Thyroid gland (tissue), 4 donors: ENCODE measurements at places on chromosomes 3 and 15. TPM values are rescaled to one million over a fixed set of nuclear protein-coding genes. Genes with fewer than 3 reads are reported as not detected.
A peak's percentile ranks its signal among the peaks of the same experiment; 100 is the strongest.

DNA sequence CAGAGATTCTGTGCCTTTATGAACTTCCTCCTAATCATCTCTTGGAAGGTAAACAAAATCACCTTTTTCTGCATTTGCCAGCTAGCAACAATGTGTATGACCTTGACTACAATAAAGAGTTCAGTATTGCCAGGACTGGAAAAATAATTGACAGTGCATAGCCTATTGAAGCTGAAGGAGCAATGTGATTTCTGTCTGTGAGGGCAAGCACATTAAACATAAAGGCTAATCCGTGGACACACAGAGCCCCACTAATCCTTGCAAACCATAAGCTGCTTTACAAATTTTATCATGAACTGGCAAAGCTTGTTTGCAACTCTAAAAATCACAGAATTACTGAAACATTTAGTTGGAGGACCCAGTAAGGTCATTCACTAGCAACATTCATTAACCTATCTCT, 563.8 kb downstream of the PYDC2 start:
- H3K27ac ChIP-seq, result no peak overlapping the region
- no peak for DNase-seq
- H3K4me1 ChIP-seq, result no peaks in the 10 kb centered on the region
- no peak overlapping the region for H3K4me3 ChIP-seq
- no peaks in the 10 kb centered on the region for H3K36me3 ChIP-seq

DNA sequence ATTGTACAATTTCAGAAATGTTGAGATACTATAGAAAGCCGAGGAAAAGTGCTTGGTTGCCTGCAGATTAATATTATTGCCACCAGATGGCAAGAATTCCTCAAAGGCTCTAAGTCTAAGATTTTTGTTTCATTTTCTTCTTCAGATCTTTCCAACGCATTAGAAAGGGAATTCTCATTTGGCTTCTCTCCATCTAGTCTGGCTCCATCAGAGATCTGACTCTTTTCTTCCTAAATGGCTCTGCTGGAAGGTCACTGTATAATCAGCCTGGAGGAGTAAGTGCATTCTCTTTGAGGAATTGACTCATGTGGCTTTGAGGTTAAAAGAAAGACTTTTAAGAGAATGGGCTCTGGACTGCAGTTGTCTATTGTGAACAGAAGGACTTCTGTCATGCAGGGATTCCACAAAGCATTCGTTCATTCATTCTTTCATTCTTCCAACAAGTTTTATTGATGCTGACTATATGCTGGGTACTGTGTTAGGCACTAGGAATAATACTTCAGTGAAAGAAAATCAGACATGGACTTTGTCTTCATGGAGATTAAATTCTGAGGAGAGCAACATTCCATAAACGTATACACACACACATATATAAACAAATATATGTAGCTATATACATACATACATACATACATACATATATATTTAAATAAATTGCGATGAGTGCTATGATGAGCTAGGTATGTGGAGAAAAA, 55.3 kb downstream of the SLC28A2 start:
- peak overlapping the region; percentile 47 for H3K27ac ChIP-seq
- no peaks in the 10 kb centered on the region for H3K36me3 ChIP-seq
- peaks cover 10% of the 10 kb centered on the region for H3K4me1 ChIP-seq
- H3K4me3 ChIP-seq, result no peak overlapping the region

MLF1 gene
- 11.2 TPM for total RNA-seq

GOLGB1 gene
- total RNA-seq, result 77.8 TPM

ST3GAL6 gene
- 12.0 TPM for total RNA-seq

PTPN23 gene
- 36.4 TPM for total RNA-seq

DNA sequence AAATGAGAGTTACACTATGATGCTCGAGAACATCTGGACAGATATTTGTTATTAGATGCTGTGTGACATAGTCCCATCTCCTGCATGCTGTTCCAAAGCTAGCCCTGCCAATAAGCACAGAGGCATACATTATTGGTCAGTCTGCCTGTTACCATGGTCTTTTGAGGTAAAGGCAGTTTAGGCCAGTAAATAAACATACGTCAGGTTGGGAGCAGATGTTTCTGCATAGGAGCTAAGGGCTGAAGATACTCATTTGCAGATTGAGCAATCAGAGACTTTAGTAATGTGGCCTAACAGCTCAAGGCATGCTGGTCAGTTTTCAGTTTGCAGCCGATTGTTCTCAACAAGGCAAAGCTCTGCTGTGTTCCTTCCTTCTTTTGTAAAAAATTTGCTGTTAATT, 192.9 kb downstream of the ADAMTSL3 start:
- H3K27me3 ChIP-seq, result no peaks in the 10 kb centered on the region
- DNase-seq, result no peak
- H3K4me1 ChIP-seq, result no peaks in the 10 kb centered on the region
- no peaks in the 10 kb centered on the region for H3K36me3 ChIP-seq

DNA sequence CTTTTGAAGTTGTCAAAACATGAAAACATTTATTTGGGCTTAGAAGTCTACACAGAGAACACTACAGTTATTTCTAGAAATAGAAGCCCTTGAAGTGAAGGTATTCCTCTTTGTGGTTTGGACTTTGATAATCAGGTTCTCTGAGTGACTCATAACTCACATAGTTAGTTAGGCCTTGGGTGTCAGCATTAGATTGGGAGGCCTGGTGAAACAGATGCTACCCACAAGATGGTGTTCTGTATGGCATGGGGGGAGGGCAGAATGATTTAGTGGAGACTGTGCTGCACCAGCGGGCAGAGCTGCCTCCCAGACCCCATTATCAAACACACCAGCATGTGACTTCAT, 108.9 kb upstream of the ETV5 start:
- DNase-seq, result no peak
- no peak overlapping the region for H3K4me3 ChIP-seq
- H3K27ac ChIP-seq, result no peak overlapping the region
- H3K27me3 ChIP-seq, result no peaks in the 10 kb centered on the region

GRCh38 chr15:101600035-101600434, 52.1 kb downstream of the TM2D3 start:
- H3K4me1 ChIP-seq, result no peaks in the 10 kb centered on the region
- no peaks in the 10 kb centered on the region for H3K27me3 ChIP-seq
- H3K36me3 ChIP-seq, result no peaks in the 10 kb centered on the region
- H3K27ac ChIP-seq, result no peak overlapping the region

DNA sequence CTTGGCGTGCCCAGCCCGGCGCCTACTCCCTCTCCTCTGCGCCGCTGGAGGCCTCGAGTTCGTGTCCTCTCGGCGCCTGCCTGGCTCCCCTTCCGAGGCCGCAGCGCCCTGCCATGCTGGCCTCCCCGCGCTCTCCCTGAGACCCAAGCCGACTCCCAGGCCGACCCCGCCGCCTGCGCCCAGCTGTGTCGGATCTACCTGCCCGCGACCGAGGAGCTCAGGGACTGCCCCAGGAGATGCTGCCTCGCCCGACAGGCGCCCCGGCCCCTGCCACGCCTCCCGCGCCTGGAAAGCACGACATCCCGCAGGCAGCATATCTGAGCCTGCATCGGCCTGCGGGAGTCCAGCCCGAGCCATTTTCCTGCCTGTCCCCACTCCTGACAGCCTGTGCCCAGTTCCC, 16.1 kb downstream of the PAQR9 start:
- H3K4me1 ChIP-seq, result no peaks in the 10 kb centered on the region
- no peak overlapping the region for H3K27ac ChIP-seq

SI gene
- total RNA-seq, result not detected

PLA2G4E gene
- total RNA-seq, result not detected

DNA sequence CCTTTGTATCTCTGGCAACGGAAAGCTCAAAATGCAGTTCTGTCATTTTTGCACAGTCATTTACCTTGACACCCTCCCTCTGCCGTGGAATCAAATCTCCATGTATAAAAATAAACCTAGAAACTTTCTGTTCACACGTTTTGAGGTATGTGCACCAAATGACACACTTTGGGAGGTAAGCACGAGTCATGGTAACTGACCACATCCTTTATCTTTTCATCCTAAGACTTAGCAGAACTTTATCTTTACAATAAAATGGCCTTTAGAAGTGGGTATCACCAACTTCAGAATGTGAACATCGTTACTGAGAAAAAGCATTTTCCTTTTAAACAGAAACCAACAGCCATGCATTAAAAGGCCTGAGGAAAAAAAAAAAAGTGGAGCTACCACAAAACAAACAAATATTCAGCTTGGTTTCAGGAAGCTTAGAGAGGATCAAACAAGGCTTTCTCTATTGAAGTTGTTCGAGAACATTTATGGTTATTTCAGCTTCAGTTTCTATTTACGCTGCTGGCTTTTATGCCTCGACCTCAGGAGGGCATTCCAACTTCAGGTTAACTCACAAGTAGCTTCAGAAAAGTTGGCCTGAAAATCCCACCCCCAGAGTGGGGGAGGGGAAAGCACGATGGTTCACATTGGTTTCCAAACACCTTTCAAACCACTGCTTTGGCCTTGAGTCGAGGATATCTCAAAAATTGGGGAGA, 171.1 kb upstream of the ICE2 start:
- peaks cover 19% of the 10 kb centered on the region for H3K4me1 ChIP-seq
- H3K27me3 ChIP-seq, result no peaks in the 10 kb centered on the region
- H3K4me3 ChIP-seq, result no peak overlapping the region
- DNase-seq, result no peak

CCDC33 gene
- not detected for total RNA-seq

GRCh38 chr15:94174399-94174802, 57.0 kb upstream of the MCTP2 start:
- no peaks in the 10 kb centered on the region for H3K4me1 ChIP-seq
- no peaks in the 10 kb centered on the region for H3K27me3 ChIP-seq
- no peaks in the 10 kb centered on the region for H3K36me3 ChIP-seq

GRCh38 chr15:76147906-76148570, 88.3 kb downstream of the TMEM266 start:
- H3K36me3 ChIP-seq, result no peaks in the 10 kb centered on the region
- H3K4me3 ChIP-seq, result no peak overlapping the region
- H3K27me3 ChIP-seq, result no peaks in the 10 kb centered on the region
- no peaks in the 10 kb centered on the region for H3K4me1 ChIP-seq
- DNase-seq, result peak; percentile 51

DNA sequence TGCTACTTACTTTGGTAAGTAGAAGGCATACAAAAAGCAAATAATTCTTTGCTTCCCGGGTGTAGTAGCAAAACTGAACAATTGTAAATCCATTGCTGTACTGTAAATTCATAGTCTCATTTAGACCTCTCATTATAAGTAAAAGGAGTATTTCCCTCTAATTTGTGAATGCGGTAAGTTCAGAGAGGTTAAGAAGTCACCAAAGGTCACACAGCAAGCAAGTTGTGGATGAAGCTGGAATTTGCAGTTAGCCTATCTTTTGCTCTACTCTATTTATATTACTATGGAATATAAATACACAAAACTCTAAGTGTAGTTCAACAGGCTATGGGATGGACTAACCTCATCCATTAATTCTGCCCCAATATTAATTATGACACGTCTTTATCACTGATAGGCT, 508.3 kb downstream of the MCTP2 start:
- no peaks in the 10 kb centered on the region for H3K36me3 ChIP-seq
- H3K4me1 ChIP-seq, result no peaks in the 10 kb centered on the region
- H3K4me3 ChIP-seq, result no peak overlapping the region
- DNase-seq, result no peak
- H3K27ac ChIP-seq, result no peak overlapping the region

DNA sequence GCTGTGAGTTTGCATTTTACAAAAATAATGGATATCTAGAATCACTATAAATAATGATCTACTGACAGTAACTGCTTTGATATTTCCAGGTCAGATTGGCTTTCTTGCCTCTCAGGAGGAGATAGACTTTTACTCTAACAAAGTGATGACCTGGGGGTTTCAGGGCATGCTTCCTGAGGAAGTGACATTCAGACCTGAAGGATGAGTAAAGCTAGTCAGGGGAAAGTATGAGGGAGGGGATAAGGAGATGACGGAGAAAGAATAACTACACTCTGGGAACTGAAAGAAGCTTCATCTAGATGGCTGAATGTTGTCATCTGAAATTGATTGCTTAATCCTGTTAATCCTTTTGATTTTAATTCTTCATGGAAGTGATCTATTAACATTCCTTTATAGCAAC, 32.2 kb downstream of the ARMC8 start:
- no peak for DNase-seq
- H3K4me3 ChIP-seq, result no peak overlapping the region
- no peaks in the 10 kb centered on the region for H3K27me3 ChIP-seq
- peaks cover 17% of the 10 kb centered on the region for H3K36me3 ChIP-seq
- peaks cover 4% of the 10 kb centered on the region for H3K4me1 ChIP-seq

DNA sequence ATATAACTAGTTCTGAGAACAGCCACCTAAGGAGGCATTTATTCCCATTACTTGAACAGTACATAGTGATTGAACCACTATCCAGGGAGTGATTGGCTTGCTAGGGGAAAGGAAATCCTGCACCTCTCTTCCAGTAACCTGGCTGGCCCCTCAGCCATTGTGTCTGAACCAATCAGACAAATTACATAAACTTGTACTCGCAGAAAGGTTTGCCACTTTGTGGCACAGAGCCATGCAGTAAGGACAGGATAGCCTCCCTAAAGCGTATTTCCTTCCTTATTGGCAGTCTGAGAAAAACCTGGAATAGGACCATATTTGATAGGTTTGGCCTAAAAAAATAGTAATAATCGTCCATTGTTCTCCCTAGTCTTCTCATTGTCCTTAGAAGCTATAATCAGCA, 19.0 kb downstream of the CMSS1 start:
- H3K4me3 ChIP-seq, result no peak overlapping the region
- no peaks in the 10 kb centered on the region for H3K36me3 ChIP-seq
- peaks cover 12% of the 10 kb centered on the region for H3K4me1 ChIP-seq
- DNase-seq, result no peak

DNA sequence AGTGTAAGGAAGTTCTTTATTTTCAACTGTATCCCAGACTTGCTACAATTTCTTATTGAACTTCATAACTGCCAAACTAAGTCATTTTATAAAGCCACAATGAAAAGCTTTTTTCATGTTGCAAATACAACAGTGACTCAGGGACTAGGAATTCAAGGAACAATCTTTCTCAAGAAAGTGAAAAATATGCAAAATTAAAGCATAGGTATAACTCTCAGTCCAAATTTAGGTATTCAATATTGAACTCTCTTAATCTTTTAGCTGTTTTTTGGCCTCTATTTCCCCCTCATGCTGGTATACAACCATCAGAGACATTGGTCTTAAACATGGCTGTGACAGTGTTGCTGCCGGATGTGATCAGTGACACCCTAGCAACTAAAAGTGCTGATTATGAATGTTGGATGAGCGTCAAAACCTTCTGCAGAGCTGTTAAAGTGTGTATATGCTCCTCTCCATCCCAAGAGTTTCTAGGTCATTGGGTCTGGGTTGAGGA, 476.9 kb downstream of the ZNF385D start:
- H3K4me3 ChIP-seq, result no peak overlapping the region
- H3K27me3 ChIP-seq, result no peaks in the 10 kb centered on the region
- peaks cover 21% of the 10 kb centered on the region for H3K4me1 ChIP-seq
- no peak for DNase-seq
- no peaks in the 10 kb centered on the region for H3K36me3 ChIP-seq

DNA sequence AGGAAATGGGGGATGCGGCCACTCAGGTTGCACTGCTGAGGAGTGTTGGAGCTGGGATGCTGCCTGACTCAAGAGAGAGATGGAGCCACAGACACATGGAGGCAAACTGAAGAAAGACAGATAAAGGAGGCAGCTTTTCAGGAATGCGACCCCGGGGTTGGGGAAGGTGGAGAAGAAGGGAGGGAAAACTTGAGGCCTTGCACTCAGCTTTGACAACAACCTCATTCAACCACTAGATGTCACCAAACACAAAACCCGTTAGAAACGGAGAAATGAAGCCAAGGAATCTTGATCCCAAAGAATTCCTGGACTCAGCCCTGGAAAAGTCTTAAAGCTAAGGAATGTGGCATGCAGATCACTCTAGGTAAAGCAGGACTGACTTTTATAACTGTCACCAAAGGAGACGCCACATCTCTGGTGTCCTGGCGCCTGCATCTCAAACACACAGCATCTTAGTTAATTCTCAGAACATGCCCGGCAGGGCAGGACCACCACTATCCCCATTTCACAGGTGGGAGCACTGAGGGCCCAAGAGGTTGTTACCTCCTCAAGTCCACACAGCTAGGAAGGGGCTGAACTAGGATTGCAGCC, 59.6 kb upstream of the LMCD1 start:
- no peak overlapping the region for H3K4me3 ChIP-seq
- peak; percentile 4 for DNase-seq
- H3K36me3 ChIP-seq, result no peaks in the 10 kb centered on the region
- H3K27me3 ChIP-seq, result no peaks in the 10 kb centered on the region
- H3K27ac ChIP-seq, result no peak overlapping the region

GRAMD2A gene
- total RNA-seq, result 26.9 TPM
